ENCODE measurements at places on chromosomes 2 and 18.

DNA sequence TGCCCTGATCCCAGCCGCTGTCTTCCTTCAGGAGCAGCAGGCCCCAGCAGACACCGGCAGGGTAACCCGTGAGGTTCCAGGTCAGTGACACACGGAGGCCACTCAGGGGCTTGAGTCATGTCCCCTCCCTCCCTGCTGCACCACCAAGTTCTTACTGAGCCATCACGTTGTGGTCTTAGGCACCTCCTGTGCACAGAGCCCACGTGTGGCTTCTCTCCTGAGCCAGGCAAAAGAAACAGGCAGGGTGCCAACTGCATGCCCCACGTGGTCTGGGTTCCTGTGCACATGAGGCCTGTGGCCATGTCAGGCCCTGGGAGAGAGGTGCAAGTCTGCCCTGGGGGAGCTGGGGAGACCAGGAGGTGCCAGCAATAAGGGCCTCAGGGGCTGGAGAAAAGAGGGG is 264.8 kb downstream of the KLHL29 start:
- DNase-seq: no peak

GRCh38 chr2:158172719-158173118 is 71.0 kb downstream of the UPP2 start:
- DNase-seq: no peak

DNA sequence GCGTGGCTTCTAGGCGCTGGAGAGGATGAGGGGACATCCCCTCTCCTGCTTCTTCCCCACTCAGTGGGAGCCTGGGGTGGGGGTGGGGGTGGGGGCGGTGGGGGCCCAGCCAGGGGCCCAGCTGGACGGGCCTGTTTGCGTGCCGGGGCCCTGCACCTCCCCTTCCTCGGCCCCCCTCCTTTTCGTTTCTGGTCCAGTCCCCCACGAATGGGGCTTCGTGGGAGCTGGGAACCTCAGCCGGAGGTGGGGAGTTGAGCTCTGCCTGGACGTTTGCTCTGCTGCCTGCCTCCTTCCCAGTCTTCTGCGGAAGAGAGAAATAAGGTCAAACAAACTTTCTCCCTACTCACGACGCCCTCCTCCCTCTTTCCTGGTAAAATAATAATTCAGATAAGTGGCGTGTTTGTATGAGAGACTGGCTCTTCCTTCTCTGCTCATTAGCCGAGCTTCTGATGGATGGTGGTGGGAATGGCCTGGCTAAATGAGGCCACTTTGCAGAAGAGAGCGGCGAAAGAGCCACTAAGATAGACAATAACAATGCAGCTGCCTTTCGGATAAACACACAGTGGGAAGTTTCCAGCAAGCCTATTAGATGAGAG is 782 bp downstream of the MTA3 start:
- DNase-seq: no peak

DNA sequence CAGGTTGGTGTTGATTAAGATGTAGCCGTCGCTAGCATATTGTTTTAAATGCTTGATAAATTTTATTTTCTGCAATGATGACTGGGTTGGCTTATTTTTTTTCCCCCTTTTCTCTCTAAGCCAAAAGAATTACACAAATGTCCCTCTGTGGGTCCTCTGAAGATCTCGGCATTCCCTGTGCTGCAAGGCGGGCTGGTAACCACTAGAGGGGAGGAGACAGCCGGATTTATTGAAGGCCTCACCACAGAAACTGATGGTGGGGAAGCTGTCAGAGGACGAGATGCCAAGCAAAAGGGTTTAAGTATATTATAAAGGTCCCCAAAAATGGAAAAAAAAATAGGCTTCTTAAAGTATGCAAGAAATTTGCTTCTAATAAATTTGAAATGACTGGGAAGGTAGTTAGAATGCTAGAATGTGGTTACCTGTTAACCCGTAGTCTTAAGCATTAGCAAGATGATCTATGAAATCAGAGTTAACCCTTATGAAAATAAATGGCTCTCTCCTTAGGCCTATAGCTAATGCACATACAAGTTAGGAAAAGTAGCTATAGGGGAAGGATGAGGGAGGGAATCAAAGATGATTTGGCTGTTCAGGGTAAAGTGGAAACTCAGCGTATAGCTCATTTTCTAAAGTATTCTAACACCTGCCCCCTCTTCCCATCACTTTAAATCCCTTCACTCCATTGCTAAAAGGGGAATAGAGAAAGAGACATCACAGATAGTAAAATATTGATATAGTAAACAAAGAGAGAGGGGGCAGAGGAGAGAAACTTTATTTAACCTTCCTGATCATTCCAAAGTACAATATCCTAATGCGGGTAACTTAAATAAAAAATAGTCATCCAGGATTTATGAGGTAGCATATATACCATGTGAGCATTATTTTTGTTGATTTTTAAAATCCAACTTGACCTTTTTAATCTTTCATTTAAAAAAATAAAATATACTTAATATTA is 894.5 kb upstream of the POU3F3 start:
- DNase-seq: no peak

GRCh38 chr2:20654535-20654813 is 3.6 kb upstream of the HS1BP3 start:
- DNase-seq: no peak

DNA sequence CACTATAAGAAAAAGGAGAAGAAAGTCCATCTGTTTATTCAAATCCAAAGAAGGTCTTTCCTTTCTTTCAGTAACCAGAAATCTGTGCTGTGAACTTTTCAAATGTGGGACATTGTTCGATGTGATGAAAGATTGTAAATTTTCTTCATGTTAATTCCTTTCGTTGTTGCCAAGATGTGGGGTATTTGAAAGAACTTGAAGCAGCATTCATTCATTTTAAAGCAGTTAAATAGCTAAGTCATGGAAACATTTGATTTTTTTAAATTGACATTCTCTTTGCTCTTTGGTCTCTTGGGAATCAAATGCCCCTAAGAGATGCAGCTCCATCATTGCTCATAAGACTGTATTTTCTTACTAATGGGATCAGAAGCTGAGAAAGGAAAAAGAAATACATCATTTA is 93.7 kb upstream of the EHBP1 start:
- no peak for DNase-seq

All from activated CD4-positive, alpha-beta T cell treated with anti-CD3 and anti-CD28 coated beads, Interleukin-2, amount 50 U/mL, for 4 hours (primary cell).